ENCODE measurements at places on chromosomes 6 and 20.

GRCh38 chr20:46809706-46810360, 84.8 kb upstream of the EYA2 start:
- DNase-seq = no peak

GRCh38 chr6:164290101-164290500, 875.6 kb downstream of the QKI start:
- no peak for DNase-seq

GRCh38 chr20:36439040-36439730, 102.1 kb upstream of the MYL9 start:
- peak; percentile 46 for DNase-seq

DNA sequence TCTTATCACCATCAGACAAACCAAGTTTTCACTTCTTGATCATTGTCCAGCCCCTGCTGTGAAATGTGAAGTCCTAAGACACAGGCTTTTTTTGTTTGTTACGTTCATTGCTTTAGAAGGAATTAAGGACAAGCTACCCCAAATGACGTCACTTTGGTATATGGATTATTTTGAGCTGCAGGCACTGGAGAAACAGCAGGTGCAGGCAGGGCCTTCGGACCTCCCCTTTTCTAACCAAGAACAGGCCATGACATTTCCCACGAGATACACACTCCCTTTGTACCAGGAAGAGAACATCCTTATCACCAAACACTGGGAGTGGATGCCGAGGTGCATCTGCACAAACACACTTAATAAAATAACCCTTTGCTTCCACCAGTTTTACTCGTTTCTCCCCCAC, 418.0 kb upstream of the SULF2 start:
- DNase-seq = no peak

DNA sequence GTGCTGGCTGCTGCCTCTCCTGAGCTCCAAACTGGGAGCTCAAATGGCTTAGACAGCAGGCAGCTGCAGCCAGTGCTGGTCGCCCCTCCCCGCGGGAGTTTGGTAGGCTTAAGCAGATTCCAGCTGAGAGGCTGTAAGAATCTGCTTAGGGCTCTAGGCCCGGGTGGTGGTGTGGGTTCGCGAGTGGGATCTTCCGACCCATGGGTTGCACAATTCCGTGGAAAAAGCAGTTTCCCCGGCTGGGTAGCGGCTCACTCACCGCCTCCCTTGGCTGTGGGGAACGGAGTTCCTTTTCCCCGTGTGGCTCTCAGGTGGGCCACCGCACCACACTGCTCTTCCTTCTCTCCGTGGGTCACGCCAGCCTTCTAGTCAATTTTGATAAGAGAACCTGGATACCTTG, 232.5 kb downstream of the PKHD1 start:
- no peak for DNase-seq

- DNase-seq = no peak
Measured at GRCh38 chr6:20835315-20836010, 301.2 kb downstream of the CDKAL1 start.

DNA sequence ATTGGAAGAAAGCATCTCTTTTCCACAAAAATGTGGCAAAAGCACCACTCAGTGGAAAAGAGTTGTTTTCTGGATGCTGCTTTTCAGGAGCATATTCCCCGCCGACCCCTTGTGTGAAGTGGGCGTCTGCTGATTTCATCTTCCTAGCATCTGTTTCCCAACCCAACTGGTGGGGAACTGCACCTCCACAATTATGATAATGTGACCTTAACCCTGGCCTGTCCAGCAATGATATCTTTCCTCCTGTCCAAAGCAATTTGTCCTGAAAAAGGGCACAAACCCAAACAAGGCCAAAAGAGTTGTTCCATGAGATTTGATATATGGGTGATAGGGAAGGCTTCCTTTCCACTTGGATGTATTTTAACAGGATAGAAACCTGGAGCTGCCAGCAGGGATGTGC, 7.3 kb upstream of the SMIM8 start:
- DNase-seq = no peak

DNA sequence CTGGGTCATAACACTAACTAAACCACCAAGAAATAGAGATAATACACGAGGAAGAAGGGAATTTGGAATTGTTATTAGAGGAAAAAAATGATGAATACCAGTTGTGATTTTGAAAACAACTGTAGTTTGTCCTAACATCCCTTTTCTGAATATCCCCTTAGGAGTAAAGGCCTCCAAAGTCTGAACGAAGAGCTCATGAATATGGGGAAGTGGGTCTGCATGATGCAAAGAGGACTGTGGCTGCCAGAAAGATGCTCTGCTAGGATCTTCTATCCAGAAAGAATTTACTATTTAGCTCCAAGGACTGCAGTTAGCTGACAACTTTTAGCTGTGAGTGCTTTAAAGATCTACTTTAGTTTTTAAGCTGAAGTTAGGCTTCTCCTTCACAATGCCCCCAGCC, 308.8 kb upstream of the HS3ST5 start:
- no peak for DNase-seq

DNA sequence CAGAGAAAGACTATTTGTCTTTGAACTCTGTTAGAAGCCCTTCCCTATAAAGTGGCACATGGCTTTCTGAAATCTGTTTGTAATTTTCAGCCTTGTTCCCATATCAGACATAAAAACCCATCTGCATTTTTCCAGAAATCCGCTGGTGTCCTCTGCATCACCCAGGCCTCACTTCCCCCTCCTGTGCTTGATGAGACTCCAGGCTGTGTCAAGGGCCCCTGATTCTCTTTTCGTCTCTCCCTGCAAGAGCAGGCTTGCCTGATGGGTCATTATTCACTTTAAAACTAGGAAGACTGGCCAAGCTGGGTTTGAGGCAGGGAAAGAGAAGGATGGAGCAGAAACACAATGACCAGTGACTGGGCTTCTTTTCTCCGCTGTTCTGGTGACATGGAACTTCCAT, 10.6 kb upstream of the PROKR2 start:
- DNase-seq = no peak

GRCh38 chr6:165766457-165766856, 103.4 kb upstream of the PDE10A start:
- no peak for DNase-seq

DNA sequence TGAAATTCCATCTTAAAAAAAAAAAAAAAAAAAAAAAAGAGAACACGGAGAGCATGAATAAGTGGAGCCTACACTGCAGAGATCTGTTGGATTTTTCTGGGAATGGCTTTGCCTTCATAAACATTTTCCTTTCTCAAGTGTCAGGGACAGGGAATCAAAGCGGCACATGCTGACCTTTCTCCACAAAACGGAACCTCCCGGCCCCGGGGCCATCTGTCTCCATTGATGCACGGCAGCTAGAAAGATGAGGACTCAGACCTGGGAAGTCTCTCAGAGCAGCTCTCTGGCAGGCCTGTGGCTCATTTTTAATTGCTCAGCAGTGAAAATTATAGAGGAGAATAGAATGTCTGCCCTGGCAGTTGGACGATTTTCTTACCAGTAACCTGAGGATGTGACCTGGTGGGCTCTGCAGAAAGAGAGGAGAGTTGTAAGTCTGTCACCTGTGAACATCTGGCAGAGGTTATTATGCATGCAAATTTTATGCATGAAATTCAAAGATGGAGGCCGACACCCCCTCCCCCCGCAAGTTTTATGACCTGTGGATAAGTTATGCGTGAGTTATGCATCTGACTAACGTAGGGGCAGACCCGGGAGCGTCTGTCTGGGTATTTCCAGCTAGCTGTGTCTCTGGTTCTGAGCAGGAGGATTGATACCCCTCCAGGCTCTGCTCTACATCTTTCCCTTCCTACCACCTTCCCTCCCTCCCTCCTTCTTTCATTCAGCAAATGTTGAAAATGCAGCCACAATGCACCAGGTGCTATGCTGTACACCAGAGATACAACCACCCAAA, 352.5 kb downstream of the CDH26 start:
- no peak for DNase-seq

- no peak for DNase-seq
Measured at GRCh38 chr6:149319422-149319821, 1.9 kb downstream of the TAB2 start.

DNA sequence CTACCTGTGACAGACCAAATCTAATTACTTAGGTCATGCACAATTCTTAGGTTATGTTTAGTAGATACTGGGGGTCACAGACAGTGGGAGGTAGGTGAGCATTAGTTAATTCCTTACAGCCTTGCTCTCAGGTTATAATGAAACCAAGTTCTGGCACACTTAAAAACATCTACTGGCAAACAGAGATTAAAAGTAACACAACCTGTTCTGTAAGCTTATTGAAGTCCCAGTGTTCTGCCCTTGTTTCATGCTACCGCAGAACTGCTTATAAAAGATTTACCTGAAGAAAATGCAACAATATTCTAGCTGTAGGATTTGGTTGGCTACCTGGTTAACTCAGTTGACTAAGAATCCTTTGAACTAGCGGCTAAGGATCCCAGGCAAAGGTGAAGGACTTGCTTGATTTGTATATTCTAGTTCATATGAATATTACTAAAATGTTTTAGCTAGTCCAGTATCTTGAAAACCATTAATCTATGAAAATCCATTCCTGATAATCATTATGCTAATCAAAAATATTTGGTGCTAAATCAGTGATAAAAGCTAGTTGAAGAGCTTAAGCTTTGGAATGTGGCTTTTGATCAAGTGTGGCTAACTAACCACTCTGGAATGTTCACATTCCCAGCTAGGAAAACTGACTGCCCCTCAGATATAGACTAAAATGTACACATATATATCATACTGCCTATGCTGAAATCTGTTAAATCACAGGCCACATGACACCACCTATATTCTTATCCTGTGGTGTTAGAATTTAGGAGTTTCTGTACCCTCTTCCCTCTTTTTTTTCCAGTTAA, 7.2 kb downstream of the PEX3 start:
- no peak for DNase-seq

DNA sequence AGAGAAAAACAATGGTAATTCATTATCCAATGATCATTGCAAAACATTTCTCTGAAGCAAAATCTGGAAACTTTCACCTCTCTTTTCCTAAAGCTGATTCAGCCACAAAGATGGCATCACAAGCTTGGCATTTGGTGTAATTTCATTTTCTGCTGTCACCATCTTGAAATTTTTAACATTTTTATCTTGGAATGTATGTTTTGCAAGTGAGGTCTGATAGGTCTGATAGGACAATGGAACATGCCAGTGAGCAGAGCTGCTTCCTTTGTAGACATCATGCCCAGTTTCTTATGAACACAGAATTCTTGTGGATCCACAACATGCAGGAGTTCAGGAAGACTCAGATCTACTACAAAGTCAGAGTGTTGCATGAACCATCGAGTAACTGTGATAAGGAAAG, 969.6 kb downstream of the EYS start:
- no peak for DNase-seq

DNA sequence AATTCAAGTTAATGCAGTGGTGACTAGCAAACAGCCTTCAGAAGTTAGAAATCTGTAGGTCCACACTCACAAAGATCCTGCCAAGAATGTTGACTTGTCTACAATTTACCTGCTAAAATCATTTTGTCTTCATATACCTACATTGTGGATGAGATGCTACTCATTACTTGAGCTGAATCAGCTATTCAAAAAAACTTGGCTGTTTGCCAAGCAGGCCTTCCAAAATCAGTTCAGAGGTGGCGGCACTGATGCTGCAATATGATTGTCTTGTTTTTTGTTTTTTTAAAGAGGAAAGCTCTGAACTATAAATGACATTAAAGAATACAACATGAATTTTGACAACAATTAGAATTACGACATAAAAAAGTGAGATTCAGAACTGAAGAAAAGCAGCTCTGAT, 354.7 kb upstream of the KHDRBS2 start:
- DNase-seq = no peak

- DNase-seq = no peak
Measured at GRCh38 chr6:71979911-71980310, 93.6 kb downstream of the RIMS1 start.

- DNase-seq = no peak
Measured at GRCh38 chr6:137892271-137892708, 25.2 kb downstream of the TNFAIP3 start.
